Nucleus accumbens (tissue), 56 donors: ENCODE measurements at places on chromosomes 12 and 14.

DNA sequence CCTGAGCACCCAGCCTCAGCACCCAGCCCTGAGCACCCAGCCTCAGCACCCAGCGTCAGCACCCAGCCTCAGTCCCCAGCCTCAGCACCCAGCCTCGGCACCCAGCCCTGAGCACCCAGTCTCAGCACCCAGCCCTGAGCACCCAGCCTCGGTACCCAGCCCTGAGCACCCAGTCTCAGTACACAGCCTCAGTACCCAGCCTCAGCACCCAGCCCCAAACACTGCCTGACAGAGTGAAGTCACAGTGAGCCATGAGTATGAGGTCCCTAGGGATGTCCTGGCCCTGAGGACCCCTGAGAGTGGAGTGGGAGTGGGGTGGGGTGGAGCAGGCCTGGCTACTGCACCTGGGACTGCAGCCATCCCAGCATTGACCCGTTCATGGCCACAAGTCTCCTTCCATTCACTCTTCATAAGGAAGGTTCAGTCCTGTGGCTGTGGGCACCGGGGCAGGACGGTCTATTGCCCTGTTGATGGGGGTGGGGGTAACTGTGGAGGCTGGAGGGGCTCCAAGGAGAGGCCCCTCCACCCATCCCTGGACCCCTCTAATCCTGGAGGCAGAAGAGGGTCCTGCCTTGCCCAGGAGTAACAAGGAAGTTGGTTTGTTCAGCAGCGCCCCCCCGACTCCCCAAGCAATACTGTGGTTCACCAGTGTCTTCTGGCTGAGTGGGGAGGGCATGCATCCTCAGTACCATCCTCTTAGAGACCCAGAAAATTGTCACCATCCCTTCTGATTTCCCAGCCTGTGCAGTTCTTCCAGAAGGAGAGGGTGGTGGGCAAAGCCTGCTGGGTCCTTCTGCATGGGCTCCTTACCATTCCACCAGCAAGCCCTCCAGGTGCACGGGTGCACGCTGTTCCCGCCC, 140.5 kb downstream of the ADGRD1 start:
- no peak for DNase-seq

GRCh38 chr14:99441918-99442317, 38.7 kb downstream of the SETD3 start:
- DNase-seq: no peak

- no peak for DNase-seq
Measured at GRCh38 chr12:75936515-75937440, 94.8 kb downstream of the PHLDA1 start.

DNA sequence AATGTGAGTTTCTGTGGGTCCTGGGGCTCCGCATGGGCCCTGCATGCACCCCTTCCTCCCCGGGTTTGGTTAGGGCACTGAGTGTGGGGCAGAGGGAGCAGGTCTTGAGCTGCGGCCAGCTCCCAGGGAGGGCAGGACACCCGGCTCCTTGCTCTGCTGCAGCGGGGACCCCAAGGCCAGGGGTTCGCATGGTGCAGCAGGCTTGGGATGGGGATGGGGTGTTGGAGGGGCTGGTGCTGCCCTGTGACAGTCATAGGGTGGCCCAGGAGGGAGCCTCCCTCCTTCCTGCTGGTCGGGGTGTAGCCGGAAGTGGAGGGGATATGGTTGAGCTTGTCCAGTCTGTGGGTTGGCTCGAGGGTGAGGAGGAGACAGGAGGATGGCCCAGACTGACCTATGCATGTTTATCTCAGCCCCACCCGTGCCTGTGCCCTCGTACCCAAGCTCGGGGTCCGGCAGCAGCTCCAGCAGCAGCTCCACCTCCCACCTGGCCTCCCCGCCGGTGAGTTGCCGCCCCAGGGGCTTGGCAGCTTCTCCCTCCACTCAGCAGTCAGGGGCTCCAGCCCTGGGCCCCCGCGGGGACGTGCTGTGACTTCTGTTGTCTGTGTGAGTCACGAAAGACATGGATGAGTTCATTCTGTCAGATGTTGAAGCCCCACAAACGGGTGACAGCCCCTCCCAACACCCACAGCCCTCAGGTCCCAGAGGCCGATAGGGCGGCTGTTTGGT, 16.0 kb downstream of the ULK1 start:
- no peak for DNase-seq

- DNase-seq: no peak
Measured at GRCh38 chr12:46303039-46303666, 34.3 kb upstream of the SLC38A1 start.

DNA sequence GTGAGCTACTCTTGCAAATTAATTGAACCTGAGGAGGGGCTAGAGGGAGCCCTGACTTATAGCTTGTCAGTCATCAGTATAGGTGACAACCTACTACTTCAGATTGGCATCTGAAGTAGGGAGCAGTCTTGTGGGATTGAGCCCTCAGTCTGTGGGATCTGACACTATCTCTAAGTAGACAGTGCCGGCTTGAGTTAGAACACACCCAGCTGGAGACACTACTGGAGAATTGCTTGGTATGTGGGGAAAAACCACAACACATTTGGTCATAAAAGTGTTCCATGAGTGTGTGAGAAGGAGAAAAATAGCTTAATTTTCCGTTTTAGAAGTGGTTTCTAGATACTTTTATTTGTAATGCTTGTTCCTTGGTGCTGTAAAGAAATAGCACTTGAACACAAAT, 30.5 kb upstream of the DDHD1 start:
- no peak for DNase-seq

GRCh38 chr14:66495218-66496098, 9.3 kb downstream of the CCDC196 start:
- no peak for DNase-seq

GRCh38 chr14:104865631-104866441, 768 bp downstream of the CEP170B start:
- no peak for DNase-seq

GRCh38 chr14:65487783-65488494, 75.4 kb downstream of the FUT8 start:
- DNase-seq: no peak

DNA sequence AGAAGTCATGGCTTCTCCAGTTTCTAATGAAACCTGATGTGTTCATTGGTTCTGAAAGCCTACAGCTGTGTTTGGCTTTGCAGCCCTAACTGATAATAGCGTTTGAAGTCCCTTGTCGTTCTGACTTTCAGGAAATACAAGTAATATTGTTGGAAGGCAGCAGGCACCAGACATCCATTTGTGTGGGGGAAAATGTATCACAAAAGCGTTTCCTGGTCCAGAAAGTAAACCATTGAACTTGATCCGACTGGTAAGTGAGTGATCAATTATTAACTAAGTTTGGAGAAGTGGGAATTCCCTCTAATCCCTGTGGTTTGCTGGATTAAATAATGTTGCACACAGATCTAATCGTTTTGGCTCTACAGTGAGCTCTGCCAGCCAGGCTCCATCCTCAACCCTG, 77.3 kb upstream of the LTA4H start:
- DNase-seq: no peak

DNA sequence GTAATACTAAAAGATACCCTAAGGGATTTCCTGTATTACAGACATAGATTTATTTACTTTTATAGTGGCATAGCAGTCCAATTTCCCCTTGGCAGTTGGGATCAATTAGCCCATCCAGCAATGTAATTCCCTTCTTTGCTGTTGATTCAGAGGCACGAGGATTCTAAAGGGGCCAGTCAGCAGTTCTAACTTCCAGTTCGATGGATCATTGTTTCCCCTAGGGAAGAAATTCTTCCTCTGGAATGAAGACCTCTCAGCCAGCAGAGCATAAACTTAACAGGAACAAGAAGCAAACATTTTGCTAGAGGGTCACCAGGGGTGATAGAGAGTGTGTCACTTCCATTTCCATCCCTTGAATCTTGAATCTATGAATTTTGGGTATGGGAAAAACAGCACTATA, 395.7 kb upstream of the NOVA1 start:
- DNase-seq: no peak

DNA sequence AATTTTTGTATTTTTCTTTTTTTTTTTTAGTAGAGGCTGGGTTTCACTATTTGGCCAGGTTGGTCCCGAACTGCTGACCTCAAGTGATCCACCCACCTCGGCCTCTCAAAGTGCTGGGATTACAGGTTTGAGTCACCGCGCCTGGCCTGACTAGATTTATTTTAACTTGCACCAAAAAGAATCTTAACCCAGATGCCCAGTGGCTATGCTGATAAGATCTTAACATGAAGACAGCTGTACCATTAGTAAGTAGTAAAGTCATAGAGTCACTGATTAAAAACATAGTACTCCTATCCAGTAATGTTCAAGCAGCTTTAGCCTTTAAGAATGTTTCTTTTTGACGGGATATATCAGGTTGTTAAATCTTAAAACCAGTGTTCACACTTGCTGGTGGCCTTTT, 1061.8 kb upstream of the FLRT2 start:
- no peak for DNase-seq

GRCh38 chr14:99871771-99872170, 78.6 kb downstream of the EML1 start:
- DNase-seq: no peak

DNA sequence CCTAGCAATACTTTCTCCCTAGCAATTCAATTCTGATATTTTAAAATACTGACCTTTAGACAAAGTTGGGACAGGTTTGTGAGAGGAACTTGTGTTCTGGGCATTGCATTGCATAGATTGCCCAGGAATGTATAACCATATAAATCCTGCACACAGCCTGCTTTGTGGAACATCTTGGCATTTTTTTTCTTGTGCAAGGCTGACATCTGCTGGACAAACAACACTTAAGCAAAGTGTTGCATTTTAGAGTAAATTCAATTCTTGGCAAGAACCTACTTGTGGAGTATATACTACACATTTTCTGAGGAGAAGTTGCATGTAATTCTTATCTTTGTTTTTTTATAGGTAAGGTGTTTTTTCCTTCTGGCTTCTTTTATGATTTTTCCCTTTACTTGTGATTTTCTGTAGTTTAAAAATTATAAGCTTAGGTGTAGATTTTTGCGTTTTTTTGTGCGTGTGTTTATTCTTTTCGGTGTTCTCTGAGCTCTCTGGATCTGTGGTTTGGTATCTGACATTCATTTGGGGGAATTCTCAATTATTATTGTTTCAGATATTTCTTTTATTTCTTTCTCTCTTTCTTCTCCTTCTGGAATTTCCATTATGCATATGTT, 26.4 kb downstream of the TESPA1 start:
- no peak for DNase-seq

DNA sequence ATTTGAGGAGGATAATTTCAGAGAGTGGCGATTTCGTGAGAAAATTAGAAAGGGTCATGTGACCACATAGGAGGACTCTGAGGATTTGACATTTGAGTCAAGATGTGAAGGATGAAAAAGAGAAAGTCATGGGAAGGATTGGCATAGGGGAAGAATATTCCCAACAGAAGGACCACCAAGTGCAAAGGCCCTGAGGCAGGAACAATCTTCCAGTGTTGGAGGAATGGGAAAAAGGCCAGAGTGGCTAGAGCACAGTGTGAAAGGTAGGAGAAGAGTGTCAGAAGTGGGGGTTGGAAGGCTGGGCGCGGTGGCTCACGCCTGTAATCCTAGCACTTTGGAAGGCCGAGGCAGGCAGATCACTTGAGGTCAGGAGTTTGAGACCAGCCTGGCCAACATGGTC, 3.9 kb upstream of the PPP1CC start:
- DNase-seq: no peak

DNA sequence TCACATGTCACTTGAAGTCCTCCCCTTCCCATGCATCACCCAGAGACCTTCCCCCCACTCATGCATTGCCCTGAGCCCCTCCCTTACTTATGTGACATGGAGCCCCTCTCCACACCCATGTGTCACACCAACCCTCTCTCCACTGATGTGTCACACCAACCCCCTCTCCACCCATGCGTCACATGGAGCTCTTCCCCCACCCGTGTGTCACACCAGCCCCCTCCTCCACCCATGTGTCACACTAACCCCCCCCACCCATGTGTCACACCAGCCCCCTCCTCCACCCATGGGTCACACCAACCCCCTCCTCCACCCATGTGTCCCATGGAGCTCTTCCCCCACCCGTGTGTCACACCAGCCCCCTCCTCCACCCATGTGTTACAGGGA, 30.4 kb downstream of the RTL1 start:
- no peak for DNase-seq

GRCh38 chr14:81485781-81486180, 47.9 kb downstream of the SEL1L start:
- DNase-seq: no peak

DNA sequence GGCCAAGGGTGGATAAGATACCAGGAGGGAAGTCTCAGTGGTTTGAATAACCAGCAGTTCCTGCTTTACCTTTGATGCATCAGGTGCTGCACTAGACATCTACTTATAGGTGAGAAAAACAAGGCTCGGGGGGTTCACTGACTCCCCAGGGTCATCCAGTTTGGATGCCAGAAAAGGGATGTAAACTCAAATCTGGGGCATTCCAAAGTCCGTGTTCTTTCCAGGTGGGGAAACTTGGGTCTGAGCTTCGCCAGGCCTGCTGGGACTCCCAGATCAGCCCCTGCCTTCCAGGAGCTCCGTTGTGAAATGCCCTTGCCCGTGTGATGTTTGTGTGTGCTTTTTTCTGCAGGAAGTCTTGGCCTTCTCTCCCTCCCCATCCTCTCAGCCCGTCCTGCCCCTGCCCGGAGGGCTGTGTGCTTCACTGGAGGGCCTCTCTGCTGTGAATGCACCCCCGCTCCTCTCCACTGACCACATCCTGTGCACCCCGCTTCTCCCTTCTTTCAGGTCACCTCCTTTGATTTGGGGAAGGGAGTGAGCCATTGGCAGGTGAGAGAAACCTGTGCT, 42.1 kb downstream of the TSPAN9 start:
- DNase-seq: no peak

GRCh38 chr12:21483531-21483930, 17.9 kb downstream of the RECQL start:
- no peak for DNase-seq

GRCh38 chr12:133264173-133264572, 28.5 kb upstream of the ANHX start:
- no peak for DNase-seq

DNA sequence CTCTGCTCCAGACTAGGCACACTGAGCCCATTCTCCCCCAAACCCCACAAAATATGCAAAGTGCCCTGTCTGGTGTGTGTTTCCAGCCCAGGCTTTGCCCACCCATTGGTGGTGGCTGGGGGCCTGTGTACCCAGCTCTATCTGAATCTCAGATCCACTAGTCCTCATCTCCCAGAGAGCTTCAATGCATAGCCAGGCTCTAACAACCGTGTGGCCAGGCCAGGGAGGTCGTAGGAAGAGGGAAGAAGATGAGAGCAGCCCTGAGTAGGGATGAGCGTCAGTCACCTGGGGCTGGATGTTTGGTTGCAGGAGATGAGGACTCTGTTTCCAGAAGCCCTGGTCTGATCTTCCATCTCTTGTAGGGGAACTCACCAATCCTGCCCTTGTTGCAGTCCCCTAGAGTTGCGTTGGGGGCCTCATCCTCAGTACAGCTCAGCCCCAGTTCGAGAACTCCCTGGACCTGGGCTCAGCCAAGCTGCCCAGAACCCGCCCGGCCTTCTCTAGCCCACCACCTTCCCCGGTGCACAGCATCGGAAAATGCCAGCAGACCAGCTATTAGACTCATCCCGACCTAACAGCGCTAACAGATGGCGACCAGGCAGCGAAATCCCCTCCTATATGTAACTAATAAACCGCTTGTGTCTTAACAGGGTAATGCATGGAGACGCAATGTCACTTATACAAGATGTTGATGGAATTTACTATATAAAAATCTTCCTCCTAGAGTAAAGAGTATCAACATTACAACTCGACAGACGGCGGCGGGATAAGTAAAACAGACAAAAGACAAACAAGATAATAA, 3.2 kb upstream of the LHX5 start:
- DNase-seq: no peak
